Activated CD4-positive, alpha-beta memory T cell treated with anti-CD3 and anti-CD28 coated beads, Interleukin-2, amount 10 ng/mL, durations not matched to agents 7 days and 5 days (primary cell): ENCODE measurements at places on chromosomes 12 and 14.

DNA sequence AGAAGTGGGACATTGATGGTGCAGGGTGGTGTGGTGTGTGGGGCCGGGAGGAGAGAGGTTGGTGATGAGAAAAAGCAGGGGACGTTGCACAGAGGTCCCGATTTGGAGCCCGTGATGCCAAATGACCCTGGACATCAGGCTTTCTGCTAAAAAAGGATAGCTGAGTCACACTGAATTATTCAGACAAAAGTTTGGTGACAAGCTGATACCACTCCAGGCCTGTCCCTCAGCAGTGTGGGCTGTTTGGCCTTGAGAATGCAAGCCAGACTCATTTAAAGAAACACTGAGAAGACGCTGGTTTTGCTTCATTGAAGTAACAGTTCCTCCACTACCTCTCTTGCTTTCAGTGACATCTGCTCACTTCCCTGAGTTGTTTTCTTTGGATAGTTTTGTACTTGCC lies 262.1 kb upstream of the PWP1 start:
- no peak for DNase-seq

GRCh38 chr14:63663428-63664341 lies 22.0 kb upstream of the WDR89 start:
- DNase-seq: no peak

DNA sequence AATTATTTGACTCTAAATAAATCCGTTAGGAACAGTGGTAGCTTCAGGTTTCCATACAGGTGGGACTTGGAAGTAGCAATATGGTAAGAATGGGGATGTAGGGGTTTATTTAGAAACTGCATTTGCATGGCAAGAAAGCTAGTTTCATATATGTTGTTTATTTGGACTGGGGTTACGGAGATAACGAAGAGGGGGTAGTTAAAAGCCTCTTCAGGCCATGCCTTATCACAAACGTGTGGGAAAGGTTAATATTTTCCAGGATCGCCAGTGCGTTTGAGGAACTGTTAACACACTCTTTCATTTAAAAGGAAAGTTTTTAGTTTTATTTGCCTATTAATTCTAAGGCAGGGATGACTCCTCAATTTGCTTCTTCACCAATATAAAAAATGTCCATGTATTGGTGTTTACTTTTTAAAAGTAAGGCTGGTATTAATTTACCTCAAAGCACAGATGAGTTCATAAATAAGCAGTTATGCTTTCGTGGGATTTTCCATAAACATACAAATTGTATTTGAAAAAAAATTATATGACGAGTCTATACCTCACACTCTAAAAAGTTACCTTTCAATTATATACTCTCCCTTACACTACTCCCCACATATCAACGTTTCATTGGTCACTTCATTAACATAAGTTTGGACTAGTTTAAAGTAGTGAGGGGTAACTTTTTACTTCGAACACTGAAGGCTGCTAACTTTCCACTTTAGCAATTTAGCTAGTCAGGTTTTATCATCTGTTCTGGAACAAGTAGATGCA lies 814 bp downstream of the RAB2B start:
- DNase-seq: no peak

GRCh38 chr14:54040846-54041245 lies 84.2 kb upstream of the BMP4 start:
- no peak for DNase-seq

DNA sequence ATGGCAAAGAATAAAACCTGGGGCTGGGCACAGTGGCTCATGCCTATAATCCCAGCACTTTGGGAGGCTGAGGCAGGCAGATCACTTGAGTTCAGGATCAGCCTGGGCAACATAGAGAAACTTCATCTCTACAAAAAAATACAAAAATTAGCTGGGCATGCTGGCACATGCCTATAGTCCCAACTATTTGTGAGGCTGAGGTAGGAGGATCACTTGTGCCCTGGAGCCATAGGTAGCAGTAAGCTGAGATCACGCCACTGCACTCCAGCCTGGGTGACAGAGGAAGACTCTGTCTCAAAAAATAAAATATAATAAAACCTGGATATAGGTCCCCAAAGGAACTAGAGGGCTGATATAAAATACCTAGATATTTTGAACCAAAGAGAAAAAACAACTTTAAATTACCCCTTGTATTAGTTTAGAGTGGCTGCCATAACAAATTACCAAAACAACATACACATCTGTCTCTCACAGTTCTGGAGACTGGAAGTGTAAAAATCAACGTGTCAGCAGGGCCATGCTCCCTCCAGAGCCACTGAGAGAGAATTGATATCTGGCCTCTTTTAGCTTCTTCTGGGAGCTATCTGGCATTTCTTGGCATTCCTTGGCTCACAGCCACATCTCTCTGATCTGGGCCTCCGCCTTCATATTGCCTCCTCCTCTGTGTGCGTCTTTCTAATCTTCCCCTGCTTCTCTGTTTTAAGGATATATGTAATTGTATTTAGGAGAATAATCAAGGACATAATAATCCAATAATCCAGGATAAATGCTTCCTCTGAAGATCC lies 47.9 kb upstream of the ATF7IP start:
- no peak for DNase-seq

GRCh38 chr12:107029081-107029480 lies 42.1 kb upstream of the MTERF2 start:
- no peak for DNase-seq

DNA sequence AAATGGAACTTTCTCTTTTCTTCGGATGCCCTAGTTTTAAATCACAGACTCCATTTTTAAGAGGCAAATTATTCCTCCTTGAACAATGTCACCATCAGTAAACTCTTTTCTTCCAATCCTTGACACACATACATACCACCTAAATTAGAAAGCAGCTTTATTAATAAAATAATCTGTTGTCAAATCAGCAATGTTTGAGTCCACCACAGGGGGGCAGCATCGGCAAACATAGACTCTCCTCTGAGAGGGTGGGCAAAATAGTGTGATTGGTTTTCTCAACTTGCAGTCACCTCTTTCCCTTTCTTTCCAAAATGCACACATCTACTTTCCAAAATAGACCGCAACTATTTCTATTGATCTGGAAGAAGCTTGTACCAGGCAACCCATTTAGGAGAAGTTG lies 438.4 kb upstream of the OR4E1 start:
- peak; percentile 53 for DNase-seq
